GM12891 (cell line): ENCODE measurements at places on chromosomes 3 and 15.

- no peak for DNase-seq
These were observed 162.2 kb upstream of the TLE3 start for GRCh38 chr15:70259640-70260508.

- peak; percentile 33 for DNase-seq
These were observed 228.0 kb downstream of the UACA start for GRCh38 chr15:70535071-70535954.

- no peak for DNase-seq
These were observed 302.8 kb upstream of the GOLIM4 start for GRCh38 chr3:168398371-168399025.

GRCh38 chr3:85475346-85475745 lies 516.6 kb downstream of the CADM2 start:
- DNase-seq = no peak

DNA sequence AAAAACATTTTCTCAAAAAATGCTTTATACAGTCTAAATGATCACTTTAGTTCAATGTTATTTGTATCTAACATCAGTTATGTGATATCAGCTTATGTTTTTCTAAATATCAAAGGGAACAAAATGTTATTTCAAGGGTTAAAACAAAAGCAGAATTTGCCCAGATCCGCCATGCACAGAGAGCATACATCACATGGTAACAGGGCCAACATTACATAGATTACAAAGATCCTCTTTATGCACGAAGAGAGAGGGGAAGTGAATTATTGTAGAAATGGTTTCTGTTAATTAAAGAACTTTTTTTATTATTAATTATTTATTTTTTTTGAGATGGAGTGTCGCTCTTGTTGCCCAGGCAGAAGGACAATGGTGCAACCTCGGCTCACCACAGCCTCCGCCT lies 100.8 kb upstream of the MME start:
- DNase-seq = no peak

- no peak for DNase-seq
These were observed 181.6 kb upstream of the RASGRP1 start for GRCh38 chr15:38746211-38746610.

DNA sequence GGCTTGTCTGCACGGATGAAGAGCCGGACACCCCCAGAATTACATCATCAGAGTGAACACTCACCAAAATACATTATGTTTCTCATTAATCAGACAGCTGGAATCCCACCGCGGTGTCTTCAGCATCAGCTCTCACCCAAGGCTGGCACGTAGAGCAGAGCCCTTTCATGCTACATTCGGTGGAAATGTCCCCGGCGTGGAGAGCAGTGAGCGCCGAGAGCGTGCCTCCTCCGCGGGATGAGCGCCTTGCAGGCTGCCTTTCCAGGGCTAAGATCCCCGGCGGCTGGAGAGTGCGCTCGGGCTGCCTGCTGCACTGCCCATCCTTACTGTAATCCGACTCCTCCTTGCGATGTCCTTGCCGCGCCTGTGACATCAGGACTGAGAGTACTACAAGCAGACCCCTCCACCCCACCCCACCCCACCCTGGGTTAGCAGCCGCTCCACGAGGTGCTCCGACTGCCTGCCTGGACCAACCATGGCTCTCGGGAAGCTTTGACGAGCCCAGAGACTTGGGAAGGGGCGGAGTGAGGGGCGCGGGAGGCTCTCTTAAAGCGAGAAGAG lies at the start of gene ZNF385D:
Gene ZNF385D (minus strand): TSS at position 380 of the 561 bp plus-strand sequence. CDS start 294 bp downstream, at position 86.
- no peak for DNase-seq

- no peak for DNase-seq
These were observed 195.2 kb upstream of the MME start for GRCh38 chr3:154884952-154885351.

DNA sequence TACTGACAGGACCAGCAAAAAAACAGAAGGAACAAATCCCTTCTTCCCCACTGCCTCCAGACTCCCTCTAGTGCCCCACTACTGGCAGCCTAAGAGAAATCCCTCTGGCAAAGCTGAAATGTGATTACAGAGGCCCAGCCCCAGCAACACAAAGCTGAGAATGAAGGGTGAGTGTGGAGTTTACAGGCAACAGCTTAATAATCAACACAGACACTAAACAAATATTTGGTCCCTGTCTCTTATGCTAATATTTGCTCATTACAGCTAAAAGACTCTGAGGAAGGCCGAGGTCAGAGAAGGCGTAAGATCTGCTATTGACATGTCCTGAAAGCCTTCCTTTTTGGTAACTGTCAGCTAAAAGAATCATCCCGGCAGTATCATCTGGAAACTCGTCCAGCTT lies 308.5 kb upstream of the RASGRP1 start:
- DNase-seq = no peak

GRCh38 chr3:11377719-11378118 lies 105.5 kb downstream of the ATG7 start:
- DNase-seq = no peak
